ENCODE measurements at places on chromosomes 6 and 20.

- no peak for DNase-seq
These were observed 100.6 kb downstream of the NKAIN2 start for GRCh38 chr6:123904228-123904627.

DNA sequence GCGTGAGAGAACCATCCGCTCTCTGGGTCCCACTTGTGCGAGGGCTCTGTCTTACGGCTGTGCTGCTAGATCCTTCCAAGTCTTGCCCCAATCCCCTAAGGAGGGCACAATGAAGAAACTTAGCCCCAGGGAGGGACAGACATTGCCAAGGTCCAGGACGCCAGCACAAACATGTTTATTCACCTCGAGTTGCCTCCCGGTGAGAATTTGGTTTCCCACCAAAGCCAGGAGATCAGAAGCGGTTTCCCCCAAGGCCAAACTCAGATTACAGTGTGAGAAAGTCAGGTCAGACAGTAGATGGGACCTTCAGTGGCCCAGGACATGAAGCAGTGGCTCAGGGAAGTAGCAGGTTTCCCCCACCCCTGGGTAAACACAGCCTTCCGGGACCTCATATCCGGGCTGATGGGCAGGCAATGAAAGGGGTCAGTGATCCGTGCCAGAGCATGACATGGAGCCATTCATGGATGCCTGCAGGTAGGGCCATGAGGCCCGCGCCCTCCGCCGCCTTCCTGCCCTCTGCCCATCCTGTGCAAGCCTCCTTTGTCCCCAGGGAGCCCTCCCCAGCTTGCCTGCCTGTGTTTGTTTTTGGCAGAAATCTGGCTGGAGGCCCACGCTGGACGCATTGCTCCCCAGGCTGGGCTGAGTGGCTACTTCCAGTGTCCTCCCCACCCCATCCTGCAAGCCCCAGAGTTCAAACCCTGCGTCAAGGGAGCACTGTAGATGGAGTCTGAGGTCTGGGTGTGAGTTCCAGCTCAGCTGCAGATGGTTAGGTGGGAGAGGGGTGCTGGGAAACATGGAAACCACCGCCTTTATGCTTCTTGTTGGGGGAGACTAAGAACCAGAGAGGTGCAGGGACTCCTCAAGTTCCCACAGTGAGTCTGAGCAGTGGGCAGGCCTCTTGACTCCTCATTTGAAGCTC, 2.0 kb downstream of the BPIFB2 start:
- no peak for DNase-seq

DNA sequence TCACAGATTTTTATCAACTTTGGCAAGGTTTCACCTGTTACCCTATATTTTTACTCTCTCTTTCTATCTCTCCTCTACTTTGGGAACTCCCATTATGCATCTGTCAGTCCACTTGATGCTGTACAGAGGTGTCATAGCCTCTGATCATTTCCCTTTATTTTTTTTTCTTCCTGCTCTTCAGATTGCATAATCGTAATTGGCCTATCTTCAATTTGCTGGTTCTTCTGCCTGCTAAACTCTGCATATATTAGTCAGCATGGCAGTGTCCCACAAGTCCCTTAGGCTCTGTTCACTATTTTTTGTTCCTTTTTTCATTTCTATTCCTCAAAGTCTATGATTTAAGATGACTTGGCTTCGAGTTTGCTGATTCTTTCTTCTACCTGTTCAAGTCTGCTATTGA, 44.7 kb upstream of the MICB start:
- no peak for DNase-seq

GRCh38 chr20:7087803-7088202, 320.3 kb downstream of the BMP2 start:
- DNase-seq: no peak

GRCh38 chr20:33442136-33443005, 1.2 kb downstream of the SNTA1 start:
- DNase-seq: no peak

DNA sequence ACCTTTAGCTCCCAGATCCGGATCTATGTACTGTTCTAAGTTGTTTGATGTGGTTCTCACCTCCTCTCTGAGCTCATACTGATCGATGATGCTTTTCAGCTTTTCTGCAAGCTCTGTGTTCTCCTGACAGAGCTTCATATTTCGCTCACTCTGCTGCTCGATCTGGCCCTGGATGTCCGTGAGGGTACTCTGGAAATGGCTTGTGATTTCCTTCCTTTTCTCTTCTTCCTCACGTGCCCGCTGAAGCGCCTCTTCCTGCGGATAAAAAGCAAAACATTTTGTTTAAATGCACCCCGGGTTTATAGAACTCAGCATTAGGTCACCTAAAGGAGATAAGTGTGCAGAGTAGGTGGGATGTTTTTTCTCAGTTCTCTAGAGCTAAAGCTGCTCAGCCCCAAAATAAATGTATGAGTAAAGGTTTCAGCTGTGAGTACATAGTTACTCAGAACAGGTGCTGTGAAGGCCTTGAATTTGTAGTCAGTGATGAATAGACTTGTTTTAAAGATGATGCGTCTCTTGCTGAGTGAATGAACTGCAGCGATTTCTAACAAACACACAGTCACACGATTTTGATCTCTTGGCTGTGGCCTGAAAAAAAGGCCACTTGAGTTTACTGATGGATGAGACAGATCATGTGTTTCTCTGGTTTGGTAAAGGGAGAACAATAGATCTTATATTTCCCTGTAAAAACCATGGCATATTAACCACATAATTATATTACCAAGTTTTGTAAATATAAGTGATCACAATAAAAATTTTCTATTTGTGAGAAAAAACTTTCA, 29.1 kb downstream of the TXLNB start:
- DNase-seq: no peak
